ENCODE measurements at places on chromosomes 5 and 9.

DNA sequence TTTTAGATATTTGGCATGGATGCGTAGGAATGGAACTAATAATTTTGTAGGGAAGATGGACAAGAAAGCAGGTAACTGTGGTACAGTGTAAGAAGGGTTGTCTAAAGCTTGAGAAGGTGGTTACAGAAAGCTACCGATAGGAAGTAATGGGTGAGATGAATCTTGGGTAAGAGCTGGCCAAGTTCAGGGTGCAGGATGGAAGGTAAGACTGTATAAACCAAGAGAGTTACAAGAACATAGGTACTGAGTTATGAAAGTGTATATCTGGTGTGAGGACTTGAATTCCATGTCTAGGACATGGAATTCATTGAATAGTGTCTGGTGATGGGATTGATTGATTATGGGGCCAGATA lies 1.4 kb downstream of the MCCC2 start:
- DNase-seq = peak; percentile 8

- no peak for DNase-seq
Observed at GRCh38 chr5:148452499-148453193, 68.9 kb downstream of the FBXO38 start.

- no peak for DNase-seq
Observed at GRCh38 chr9:107638521-107639310, 149.1 kb upstream of the KLF4 start.

DNA sequence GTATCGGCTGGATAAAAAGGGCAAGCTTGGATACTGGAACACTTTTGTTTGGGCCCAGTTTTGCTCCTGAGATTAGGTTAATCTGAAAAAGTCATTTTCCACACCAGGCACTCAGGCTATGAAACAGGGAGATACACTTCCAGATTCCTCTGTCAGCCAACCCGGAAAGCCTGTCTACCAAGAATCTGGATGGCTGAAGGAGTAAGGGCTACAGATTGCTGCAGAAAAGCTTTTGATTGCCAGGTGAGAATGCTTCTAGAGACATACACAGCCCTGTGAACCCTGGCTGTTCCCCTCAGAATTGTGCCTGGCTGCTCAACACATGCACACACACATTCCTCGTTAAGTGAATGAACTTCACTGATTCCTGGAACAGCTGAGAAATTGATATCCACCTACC lies 114.4 kb downstream of the PSD2 start:
- no peak for DNase-seq

GRCh38 chr9:33860200-33860871 lies 43.4 kb downstream of the UBE2R2 start:
- DNase-seq = no peak

DNA sequence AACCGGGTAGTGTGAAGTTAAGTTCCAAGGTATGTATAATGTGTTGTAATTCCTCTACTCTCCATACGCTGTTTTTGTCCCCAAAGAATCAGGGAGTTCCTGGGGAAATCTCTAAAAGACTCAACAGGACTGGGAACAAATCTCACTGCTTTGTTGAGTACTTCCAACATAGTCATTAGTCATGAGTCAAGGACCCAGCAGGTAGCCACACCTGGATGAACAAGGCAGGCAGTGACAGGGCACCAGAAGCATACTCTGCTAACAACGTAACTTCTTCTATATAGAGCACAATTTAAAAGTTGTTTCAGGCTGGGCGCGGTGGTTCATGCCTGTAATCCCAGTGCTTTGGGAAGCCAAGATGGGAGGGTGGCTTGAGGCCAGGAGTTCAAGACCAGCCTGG lies 126.8 kb downstream of the SLC1A3 start:
- no peak for DNase-seq

DNA sequence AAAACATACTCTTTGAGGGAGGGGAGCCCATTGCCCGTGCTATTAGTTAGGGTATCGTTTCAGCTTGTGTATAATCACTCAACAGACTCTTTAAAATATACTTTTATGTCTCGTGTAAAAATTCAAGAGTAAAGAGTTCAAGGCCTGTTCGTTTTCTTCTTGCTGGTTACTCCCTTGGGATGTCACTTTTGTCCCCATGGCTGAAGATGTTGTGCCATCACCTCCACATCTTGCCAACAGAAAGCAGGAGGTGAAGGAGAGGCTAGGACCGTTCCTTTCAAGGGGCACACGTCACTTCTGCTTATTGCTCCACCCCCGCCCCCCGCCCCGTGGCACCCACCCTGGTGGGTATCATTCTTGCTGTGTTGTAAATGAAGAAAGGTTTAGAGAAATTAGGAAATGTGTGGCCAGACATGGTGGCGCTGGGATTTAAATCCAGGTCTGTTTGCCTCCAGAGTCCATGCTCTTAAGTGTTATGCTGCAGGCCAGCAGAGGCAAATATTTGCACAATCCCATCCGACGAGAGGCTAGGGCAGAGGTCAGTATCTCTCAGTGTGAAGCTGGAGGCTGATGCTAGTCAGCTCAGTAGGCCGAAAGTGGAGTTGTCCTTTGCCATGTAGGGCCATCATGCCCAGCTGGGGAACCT lies 3.0 kb downstream of the MLANA start:
- no peak for DNase-seq

GRCh38 chr5:14579731-14580397 lies 1.7 kb upstream of the OTULINL start:
- DNase-seq = no peak

GRCh38 chr9:89219637-89220036 lies 41.0 kb upstream of the SHC3 start:
- no peak for DNase-seq

GRCh38 chr5:109410389-109411148 lies 795 bp upstream of the PJA2 start:
- peak; percentile 33 for DNase-seq

DNA sequence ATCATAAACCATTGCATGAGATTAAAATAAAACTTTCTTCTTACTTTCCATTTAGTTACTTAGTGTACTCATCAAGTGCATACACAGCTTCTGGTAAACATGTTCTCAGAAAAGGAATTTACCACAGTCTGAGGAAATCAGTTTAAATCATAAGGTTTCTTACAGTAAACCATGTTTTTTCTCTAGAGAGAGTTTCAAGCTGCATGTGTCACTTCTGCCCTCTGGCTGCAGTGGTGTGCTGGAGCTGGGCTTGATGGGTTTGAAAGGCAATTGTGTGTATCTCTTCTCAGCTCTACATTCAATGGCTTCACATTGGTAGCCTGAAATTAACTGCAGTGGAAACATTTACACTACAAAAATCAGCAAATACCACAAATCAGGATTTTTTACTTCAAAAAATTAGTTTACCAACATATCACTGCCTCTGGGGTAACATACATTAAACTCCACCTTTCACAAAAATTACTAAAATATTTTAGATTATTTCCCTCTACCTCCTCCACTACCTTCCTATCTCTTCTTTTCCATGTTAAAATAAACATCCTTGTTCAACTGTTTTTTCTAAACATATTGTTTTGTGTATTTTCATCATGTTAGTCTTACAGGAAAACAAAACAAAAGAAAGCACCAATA lies 414.3 kb downstream of the ANXA1 start:
- DNase-seq = no peak

DNA sequence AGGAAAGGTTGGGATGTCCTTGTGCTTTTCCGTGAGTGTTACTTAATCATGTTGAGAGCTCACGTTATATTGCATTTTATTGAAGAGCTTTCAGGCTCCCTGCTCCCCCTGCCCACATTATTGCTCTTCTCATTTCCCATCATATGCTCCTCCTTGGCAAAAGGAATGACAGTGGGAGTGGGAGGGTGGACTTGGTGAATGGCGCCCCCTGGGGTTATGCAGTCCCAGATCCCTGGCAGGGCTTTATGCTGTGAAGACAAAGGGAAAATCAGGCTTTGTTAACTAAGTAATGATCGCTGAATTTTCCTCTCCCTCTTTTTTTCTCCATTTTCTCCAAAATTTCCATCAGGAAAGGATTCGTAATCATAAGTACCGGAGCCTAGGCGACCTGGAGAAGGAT lies 166.6 kb downstream of the SMARCA2 start:
- peak; percentile 3 for DNase-seq

- no peak for DNase-seq
Observed at GRCh38 chr9:134321946-134322741, 4.1 kb upstream of the RXRA start.

DNA sequence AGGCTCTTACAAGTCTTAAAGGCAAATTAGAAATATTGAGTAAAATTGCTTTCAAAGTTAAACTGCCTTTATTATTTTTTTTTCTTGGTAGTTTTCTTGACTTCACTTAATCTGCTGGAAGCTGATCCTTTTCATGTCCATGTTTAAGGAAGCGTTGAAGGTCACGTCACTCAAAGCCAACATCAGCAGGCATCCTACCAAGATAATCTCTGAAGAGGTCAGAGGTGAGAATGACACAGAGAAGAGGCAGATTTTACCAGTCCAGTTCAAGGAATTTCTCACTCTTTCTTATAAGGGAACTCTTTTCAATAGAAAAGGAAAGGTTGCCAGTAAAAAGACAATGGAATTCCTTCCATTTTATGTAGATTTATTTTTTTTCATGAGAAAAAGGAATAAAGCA lies 259.8 kb downstream of the ANXA1 start:
- DNase-seq = no peak

Measured in T-helper 1 cell (primary cell).